ENCODE measurements at places on chromosomes 3 and 15. TPM values are rescaled to one million over a fixed set of nuclear protein-coding genes. Genes with fewer than 3 reads are reported as not detected.

Gene SAMD7
- total RNA-seq: not detected

Gene OGG1
- total RNA-seq: 15.4 TPM

Gene VEPH1
- not detected for total RNA-seq

Gene REC114
- 12.1 TPM for total RNA-seq

- no peak for DNase-seq
Measured at GRCh38 chr15:63532307-63532744, 27.9 kb downstream of the USP3 start.

DNA sequence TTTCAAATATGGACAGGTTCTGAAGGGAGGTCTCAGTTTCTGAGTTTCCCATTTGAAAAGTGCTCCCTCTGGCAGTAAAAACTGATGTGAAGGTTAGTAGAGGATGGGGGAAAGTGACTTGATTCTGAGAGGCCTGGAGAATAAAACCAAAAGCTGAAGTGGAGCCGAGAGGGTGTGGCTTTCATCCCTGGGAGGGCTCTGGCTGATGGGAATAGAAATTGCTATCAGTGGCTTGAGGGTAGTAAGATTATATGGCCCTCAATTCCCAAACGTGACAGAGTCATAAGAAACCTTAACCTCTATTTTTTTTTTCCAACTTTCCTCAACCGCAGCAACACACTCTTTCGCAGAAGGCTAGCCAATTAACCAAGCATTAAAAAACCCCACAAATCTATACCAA is 185.9 kb downstream of the MEIS2 start:
- DNase-seq: peak; percentile 50
